Activated CD4-positive, CD25-positive, alpha-beta regulatory T cell (primary cell): ENCODE measurements at places on chromosomes 2 and 18.

DNA sequence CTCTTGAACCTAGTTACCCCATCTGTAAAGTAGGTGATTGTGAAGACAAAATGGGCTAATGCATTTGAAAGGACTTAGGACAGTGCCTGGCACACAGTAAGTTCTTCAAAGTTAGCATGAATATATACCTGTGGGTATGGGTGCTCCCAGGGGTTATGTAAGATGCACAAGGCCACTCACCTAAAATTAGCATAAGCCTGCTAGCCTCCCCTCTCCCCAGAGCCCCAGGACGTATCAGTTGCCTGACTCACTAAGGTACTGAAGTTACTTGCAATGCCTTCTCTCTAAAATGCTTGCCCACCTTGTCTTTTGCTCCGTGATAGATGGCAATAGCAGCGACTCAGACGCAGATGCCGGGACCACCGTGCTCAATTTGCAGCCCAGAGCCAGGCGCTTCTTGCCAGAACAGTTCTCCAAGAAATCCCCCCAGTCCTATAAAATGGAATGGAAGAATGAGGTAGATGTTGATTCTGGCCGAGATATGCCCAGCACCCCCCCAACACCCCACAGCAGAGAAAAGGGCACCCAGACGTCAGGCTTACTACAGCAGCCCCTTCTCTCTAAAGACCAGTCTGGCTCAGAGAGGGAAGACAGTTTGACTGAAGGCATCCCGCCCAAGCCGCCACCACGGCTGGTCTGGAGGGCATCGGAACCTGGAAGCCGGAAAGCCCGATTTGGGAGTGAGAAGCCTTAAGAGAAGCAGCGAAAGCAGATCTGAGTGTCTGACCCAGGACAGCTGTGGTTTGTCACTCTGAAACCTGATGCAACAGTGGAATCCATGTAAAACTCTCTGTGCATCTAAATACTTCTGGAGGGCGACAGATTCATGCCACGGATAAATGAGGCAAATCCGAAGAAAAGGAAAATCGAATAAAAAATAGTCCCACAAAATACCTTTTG lies 53.8 kb upstream of the TMEM182 start:
- DNase-seq, result no peak

- DNase-seq, result no peak
Measured at GRCh38 chr2:240259924-240260529, 119.6 kb upstream of the OTOS start.

GRCh38 chr2:62175728-62176127 lies 20.2 kb upstream of the B3GNT2 start:
- DNase-seq, result no peak

GRCh38 chr2:224925061-224925809 lies 117.0 kb downstream of the DOCK10 start:
- DNase-seq, result no peak

DNA sequence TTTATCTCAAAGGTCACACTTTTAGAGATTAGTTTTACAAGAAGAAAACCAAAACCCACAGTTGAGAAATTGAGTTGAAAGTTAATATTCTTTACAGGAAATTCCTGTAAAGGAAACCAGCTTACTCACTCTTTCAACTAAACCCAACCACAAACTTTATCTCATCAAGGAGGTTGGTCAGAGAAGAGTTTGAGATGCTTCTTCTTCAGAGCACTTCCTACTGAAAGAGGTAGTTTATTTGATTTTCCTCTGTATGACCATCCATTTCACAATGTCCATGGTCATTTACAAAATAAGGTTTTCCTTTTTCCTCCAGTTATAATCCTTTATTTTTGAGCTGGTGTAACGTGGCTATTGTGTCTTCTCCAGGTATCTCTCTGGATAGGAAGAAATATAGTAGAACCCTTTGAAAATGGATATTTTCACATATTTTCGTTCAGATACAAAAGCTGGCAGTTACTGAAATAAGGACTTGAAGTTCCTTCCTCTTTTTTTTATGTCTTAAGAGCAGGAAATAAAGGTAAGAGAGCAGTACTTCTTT lies 4.5 kb upstream of the IL18RAP start:
- no peak for DNase-seq
